Lung (tissue), 17 donors: ENCODE measurements at places on chromosomes 1 and 21.

GRCh38 chr1:201307231-201307630 is 23.9 kb downstream of the PKP1 start:
- H3K36me3 ChIP-seq = no peaks in the 10 kb centered on the region
- H3K4me1 ChIP-seq = peaks cover 17% of the 10 kb centered on the region

DNA sequence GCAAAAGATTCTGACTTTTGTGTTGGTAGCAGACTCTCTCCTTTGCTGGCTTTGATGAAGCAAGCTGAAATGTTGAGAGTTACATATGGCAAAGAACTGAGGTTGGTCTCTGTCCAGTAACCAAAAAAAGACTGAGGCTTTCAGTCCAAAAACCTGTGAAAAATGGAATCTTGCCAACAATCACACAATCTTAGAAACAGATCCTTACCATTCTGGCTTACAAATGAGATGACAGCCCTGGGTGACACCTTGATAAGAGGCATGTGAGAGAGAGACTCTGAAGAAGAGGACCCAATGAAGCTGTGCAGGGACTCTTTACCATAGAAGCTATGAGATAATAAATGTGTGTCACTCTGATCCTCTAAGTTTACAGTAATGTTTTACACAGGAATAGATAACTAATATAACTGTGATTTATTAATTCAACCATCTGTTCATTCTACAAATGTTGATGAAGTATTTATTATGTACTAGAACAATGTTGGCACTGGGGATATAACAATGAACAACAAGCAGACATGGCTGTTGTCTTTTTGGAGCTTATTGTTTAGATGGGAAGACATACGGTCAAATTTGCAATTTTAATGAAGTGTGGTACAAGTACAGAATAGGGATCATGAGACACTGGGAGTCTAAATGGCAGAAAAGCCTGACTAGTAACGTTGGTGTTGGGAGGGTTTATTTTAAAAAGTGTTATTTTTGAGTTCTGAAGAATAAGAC is 251.0 kb downstream of the OLFM3 start:
- peak; percentile 99 for DNase-seq
- no peaks in the 10 kb centered on the region for H3K27me3 ChIP-seq
- no peaks in the 10 kb centered on the region for H3K36me3 ChIP-seq
- no peak overlapping the region for H3K27ac ChIP-seq
- H3K4me3 ChIP-seq = no peak overlapping the region
- peaks cover 12% of the 10 kb centered on the region for H3K4me1 ChIP-seq

- H3K27ac ChIP-seq = no peak overlapping the region
- no peaks in the 10 kb centered on the region for H3K36me3 ChIP-seq
- no peak for DNase-seq
- no peak overlapping the region for H3K4me3 ChIP-seq
- H3K4me1 ChIP-seq = peaks cover 2% of the 10 kb centered on the region
Observed at GRCh38 chr1:108556499-108556898, 3.4 kb upstream of the EEIG2 start.

DNA sequence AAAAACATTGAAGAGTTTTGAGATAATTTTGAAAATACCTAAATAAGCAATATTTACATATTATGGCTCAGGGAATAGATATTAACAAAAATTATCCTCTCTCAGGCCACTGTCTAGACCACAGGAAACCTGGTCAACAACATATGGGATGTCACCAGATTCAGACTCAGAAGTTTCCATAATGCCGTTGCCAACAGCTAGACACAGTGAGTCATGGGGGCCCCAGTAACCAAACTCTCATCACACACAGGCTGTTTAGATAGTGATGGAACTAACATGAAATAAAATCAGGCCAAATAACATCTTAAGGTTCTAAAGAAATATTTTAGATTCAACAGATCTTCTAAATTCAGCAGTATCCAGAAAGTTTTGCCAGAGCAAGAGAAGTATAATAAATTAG is 681.7 kb upstream of the ADAMTS5 start:
- no peaks in the 10 kb centered on the region for H3K4me1 ChIP-seq
- no peak for DNase-seq
- H3K36me3 ChIP-seq = no peaks in the 10 kb centered on the region
- no peak overlapping the region for H3K4me3 ChIP-seq
- no peaks in the 10 kb centered on the region for H3K27me3 ChIP-seq

- no peak overlapping the region for H3K27ac ChIP-seq
- H3K4me3 ChIP-seq = no peak overlapping the region
- no peaks in the 10 kb centered on the region for H3K36me3 ChIP-seq
- DNase-seq = no peak
- no peaks in the 10 kb centered on the region for H3K27me3 ChIP-seq
- H3K4me1 ChIP-seq = no peaks in the 10 kb centered on the region
Observed at GRCh38 chr1:202798792-202799331, 9.4 kb downstream of the KDM5B start.

- no peak overlapping the region for H3K27ac ChIP-seq
- no peaks in the 10 kb centered on the region for H3K36me3 ChIP-seq
- no peak overlapping the region for H3K4me3 ChIP-seq
- no peaks in the 10 kb centered on the region for H3K27me3 ChIP-seq
- H3K4me1 ChIP-seq = no peaks in the 10 kb centered on the region
Observed at GRCh38 chr1:176552217-176552991, 89.4 kb downstream of the PAPPA2 start.

DNA sequence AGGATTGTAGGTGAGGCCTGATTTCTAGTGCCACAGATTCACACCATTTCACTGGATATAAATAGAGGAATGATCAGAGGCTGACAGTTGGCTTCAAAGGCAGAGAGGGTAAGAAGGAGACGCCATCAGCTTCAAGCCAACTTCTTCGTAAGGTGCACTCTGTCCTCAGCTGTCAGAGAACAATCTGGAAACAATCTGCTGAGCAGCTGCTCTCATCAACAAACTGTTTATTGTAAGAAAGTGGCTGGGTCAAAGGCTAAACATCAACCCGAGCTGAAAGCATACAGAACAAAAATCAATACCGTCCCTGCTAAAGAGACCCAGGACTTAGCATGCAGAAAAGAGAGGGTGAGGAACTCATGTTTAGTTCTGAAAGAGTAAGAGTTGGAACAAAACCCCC is 48.2 kb downstream of the HLCS start:
- no peaks in the 10 kb centered on the region for H3K4me1 ChIP-seq
- peak; percentile 64 for DNase-seq
- peaks cover 5% of the 10 kb centered on the region for H3K36me3 ChIP-seq
- H3K27ac ChIP-seq = no peak overlapping the region
- H3K4me3 ChIP-seq = no peak overlapping the region

DNA sequence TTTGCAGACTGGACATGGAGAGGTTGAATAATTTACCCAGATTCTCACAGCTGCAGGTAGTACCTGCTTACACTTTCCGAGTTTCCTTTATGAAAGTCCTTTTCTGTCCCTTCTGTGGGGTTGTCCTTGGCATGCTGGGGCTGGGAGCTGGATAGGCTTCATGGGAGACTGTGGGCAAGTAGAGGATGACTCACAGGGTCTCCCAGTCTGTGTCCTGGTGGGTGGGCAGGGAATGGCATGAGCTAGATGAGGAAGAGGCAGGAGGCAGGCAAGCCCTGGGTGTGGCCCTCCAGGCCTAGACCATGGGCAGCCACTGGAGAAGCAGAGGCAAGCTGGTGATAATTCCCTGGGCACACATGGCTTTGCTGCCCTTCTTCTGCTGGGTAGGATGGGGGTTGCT is 80.6 kb downstream of the NAV1 start:
- H3K36me3 ChIP-seq = peaks cover 4% of the 10 kb centered on the region
- H3K27me3 ChIP-seq = no peaks in the 10 kb centered on the region
- no peak overlapping the region for H3K27ac ChIP-seq

DNA sequence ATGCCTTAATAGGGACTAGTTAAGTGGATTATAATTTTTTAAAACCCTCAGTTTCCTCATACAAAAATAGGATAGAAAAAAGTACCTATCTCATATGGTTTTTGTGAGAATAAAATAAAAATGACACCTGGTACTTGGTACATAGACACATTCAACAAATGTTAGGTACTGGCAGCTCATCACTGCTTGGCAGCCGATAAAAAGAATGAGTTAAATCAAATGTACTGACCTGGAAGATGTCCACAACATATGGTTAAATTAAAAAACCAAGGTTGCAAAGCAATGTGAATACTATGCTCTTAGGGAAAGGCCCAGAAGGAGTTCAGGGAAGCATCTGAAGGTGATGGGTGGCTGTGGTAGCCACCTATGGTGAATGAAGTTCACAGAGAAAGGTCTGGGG is 64.9 kb upstream of the SMYD2 start:
- no peak overlapping the region for H3K27ac ChIP-seq
- DNase-seq = no peak
- H3K36me3 ChIP-seq = no peaks in the 10 kb centered on the region
- no peaks in the 10 kb centered on the region for H3K27me3 ChIP-seq
- no peak overlapping the region for H3K4me3 ChIP-seq

DNA sequence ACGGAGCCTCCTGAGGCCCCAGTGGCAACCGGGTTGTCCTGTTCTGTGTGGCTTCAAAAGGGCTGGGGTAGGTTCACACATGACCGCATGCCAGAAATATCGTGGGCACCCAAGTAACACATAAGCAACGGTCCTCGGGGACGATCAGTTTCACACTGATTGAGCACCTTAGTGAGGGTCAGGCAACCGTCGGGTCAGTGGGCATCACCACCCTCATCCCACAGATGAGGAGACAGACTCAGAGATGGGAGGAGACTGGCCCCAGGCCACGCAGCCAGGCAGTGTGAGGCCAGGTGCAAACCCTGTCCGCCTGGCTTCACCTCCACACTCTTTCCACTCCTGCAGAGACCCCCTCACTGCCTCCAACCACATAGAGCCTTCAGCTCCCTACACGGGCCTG is 309.8 kb downstream of the MATN1 start:
- no peaks in the 10 kb centered on the region for H3K27me3 ChIP-seq
- H3K4me3 ChIP-seq = no peak overlapping the region
- H3K4me1 ChIP-seq = no peaks in the 10 kb centered on the region
- H3K27ac ChIP-seq = no peak overlapping the region
- DNase-seq = no peak

- H3K36me3 ChIP-seq = no peaks in the 10 kb centered on the region
- no peak overlapping the region for H3K4me3 ChIP-seq
- no peaks in the 10 kb centered on the region for H3K27me3 ChIP-seq
- H3K27ac ChIP-seq = peak overlapping the region; percentile 0
- DNase-seq = no peak
Observed at GRCh38 chr1:205914155-205914507, 29.1 kb downstream of the SLC26A9 start.

DNA sequence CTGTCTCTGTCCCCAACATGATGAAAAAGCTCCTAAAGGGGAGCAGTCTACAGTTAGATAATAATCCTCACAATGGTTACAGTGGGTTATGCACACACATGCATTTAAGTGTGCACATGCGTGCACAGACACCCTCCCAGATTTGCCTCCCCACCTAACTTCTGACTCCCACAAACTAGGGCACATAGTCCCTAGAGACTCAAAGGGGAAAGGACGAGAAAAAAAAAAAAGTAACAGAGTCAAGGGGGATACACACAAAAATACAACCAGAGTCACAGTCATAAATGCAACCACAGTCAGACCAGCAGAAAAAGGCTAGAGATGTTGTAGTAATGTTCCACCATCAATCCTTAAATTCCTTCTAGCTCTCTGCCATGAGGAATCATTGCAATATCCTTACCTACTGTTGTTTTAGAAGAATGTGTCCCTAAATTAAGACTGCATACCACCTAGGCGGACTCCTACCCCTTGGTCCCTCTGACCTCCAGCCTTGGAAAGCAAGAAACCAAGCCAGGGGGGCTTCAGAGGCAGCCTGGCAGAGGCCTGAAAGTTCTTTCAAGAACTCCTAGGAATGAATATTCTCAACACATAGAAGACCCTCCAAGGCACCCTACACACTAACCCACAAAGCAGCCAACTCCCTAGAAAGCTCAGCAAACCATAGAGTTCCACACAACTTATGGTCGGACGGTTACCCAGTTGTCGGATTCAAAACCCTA is 1.3 kb downstream of the CRTC2 start:
- no peaks in the 10 kb centered on the region for H3K27me3 ChIP-seq
- H3K27ac ChIP-seq = peak overlapping the region; percentile 94
- peaks cover 38% of the 10 kb centered on the region for H3K4me1 ChIP-seq
- peaks cover 32% of the 10 kb centered on the region for H3K36me3 ChIP-seq

GRCh38 chr1:155301342-155301841 is at the start of gene PKLR:
Gene PKLR (minus strand): TSS chr1:155301438. CDS start chr1:155301395, 43 bp downstream.
- H3K27me3 ChIP-seq = peaks cover 15% of the 10 kb centered on the region
- H3K27ac ChIP-seq = no peak within 1 kb of the TSS
- no peaks in the 10 kb centered on the region for H3K36me3 ChIP-seq
- H3K4me3 ChIP-seq = no peak within 1 kb of the TSS
- no peak for DNase-seq

DNA sequence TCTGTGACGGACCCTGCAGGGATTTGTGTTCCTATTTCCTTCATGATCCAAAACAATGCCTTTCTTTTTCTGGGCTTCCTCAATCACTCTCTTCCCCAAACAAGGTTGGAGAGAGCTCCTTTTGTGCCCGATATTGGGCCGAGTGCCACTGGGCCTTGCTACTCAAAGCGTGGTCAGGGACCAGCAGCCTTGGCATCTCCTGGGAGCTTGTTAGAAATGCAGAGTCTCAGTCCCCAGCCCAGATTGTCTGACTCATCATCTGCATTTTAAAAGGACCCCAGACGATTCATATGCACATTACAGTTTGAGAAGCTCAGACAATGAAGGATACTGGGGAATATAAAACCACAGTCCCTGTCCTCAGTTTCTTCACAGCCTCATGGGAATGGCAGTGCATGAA is 19.9 kb downstream of the ADORA1 start:
- H3K27me3 ChIP-seq = no peaks in the 10 kb centered on the region
- H3K36me3 ChIP-seq = no peaks in the 10 kb centered on the region
- no peak overlapping the region for H3K27ac ChIP-seq

DNA sequence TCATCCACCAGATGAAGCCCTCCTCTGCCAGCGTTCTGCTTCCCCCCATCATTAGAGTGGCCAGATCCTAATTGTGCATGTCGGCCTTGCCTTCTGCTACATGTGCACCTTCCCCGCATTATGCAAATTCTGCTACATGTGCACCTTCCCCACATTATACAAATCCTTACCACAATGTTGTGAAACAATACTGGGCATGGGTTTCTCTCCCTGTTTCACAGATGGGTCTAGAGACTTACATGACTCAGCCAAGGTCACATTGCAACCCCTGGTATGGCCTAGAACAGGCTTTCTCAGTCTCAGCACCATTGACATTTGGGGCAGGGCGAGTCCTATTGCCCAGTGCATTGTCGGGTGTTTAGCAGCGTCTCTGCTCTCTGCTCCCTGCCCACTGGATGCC is 1.0 kb upstream of the CELA2A start:
- H3K4me1 ChIP-seq = peaks cover 1% of the 10 kb centered on the region
- no peak overlapping the region for H3K27ac ChIP-seq
- no peaks in the 10 kb centered on the region for H3K27me3 ChIP-seq
- no peak overlapping the region for H3K4me3 ChIP-seq

GRCh38 chr1:228059634-228060457 is 22.7 kb upstream of the ARF1 start:
- H3K27me3 ChIP-seq = peaks cover 5% of the 10 kb centered on the region
- peak; percentile 83 for DNase-seq
- no peaks in the 10 kb centered on the region for H3K4me1 ChIP-seq
- no peak overlapping the region for H3K27ac ChIP-seq
- no peaks in the 10 kb centered on the region for H3K36me3 ChIP-seq
- H3K4me3 ChIP-seq = peak overlapping the region; percentile 8

GRCh38 chr1:96553811-96554210 is 167.8 kb upstream of the PTBP2 start:
- no peak overlapping the region for H3K4me3 ChIP-seq
- H3K36me3 ChIP-seq = no peaks in the 10 kb centered on the region
- no peak for DNase-seq
